DMS53 (cell line): ENCODE measurements at places on chromosomes 6 and 20.

DNA sequence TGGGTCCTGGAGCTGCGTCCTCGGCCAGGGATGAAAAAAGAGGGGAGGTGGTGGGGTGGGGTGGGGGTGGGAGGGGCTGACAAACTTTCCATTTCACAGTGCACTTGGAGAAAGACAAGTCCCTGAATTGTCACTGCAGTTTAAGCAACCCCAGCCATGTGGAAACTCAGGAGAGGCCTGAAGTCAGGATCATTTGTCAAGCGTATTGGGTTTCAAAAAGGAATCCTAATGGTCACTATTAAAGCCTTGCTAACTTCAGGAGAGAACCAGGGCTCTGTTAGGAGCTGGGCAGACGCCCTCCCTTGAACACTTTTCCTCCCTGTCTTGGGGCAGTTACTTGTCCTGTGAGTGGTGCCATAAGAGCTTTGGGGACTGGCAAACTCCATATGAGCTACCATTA, 159.9 kb downstream of the FNDC1 start:
- no peak for DNase-seq

DNA sequence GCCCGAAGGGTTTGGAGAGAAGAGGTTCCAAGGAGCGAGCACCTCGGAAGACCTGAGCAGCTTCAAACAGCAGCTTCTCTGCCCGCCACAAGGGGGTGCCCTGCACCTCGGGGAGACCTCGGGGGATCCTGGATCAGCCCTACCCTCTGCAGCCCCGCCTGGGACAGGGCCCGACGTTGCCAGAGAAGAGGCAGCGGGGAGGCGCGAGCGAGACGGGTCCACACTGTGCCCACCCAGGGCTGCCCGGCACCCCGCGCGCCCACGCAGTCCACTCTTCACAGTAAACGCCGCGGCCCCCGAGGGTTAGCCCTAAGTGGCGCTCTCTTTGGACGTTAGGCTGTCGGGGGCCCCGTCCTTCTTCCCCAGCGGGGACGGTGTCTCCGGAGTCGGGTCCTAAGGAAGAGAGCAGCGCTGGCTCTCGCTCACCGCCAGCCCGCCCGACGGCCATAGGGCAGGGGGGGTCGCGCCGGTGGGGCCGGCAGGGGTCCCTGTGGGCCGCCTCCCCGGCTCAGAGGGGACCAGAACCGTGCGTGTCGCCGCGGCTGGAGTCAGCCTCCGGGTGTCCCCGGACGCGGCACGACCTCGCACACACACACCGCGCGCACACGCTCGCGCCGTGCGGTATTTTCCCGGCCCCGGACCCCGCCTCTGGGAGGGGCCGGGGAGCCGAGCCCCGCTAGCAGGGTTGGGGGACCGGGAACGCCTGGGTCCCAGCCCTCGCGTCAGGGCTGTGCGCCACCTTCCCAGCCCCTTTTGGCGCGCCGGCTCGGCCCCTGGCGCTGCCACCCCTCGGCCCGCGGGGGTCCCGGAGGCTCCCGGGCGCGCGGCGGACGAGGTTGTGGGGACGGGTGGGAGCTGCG, 929 bp downstream of the CDH22 start:
- peak; percentile 82 for DNase-seq

DNA sequence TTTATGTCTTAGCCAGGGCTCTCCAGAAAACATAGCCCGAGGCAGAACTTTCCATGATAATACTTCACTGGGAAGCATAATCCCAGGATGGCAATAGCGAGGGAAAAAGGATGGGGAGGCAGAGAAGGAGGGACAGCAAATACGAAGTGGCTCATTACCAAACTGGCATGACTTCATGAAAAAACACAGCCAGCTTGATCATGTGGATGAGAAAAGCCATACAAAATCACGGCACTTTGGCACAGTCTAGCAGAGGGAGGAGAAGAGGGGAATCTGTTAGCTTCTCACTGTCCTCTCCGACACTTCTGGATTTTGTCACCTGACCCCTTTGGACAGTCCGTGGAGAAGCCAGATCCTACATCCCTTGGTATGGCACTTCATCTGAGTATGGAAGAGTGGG, 212.5 kb upstream of the GRIK2 start:
- no peak for DNase-seq

GRCh38 chr6:108685970-108686369, 125.3 kb downstream of the FOXO3 start:
- no peak for DNase-seq

DNA sequence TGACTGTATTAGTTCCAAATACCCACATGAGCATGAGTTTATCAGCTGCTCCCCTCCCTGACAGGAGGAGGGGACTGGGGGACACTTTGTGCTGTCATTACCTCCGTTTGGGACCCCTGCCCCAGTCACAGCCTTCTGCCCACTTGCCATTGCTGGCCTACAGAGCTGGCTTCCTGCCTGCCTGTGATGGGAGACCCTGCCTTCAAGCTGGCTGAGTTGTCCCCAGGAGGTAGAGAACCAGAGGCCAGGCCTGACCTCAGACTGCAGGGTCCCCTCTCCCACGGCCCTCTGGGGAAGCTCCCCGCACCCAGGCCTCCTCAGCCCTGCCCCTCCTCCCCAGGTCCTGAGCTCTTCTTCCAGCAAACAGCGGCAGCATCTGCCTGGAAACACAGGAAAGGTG, 105.5 kb downstream of the JPH2 start:
- DNase-seq, result no peak

DNA sequence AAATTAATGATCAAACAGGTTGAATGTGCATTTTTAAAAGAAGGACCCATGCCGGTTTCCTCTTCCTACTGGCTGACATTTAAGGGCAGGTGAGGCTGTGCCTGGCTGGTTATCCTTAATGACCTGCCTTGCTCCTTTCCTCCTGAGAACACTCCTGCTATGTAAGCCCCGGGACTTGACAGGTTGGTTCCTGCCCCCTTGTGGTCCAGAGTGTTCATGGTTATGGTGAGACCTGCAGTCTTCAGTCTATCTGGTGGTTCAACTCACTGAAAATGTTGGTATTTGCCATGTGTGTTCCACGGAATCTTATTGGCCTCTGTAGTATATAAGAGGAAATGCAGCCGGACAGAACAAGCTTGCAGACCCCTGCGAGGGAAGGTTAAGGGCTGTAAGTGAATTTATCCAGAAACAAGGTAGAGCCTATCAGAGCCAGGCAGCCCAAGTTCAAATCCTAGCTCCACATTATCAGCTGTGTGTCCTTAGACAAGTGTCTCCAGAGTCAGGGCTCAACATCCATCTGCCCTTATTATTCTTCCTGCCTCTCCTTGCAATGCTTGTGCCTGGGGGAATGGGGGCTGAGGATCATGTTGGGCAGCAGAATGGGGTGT, 5.2 kb upstream of the BPIFA3 start:
- DNase-seq, result peak; percentile 84

- peak; percentile 60 for DNase-seq
Measured at GRCh38 chr6:55963301-55963700, 87.9 kb upstream of the BMP5 start.

DNA sequence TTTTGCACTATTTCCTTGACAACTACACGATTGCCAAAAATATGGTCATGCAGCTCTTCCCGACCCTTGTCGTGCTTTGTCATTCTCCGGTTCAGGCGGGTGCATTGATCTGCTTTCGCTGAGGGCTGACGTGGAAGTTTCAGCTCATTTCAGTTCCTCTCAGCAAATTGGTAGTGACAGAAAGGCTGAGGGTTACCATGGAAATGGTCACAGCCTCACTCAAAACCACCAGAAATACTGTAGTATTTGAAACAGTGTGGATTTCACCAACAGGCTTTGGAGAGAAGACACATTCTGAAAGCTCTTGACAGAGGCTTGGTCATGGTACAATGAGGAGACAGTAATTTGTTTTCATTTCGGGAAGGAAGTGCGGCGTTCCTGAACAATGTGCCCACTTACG, 99.7 kb upstream of the EXOC2 start:
- DNase-seq, result no peak

DNA sequence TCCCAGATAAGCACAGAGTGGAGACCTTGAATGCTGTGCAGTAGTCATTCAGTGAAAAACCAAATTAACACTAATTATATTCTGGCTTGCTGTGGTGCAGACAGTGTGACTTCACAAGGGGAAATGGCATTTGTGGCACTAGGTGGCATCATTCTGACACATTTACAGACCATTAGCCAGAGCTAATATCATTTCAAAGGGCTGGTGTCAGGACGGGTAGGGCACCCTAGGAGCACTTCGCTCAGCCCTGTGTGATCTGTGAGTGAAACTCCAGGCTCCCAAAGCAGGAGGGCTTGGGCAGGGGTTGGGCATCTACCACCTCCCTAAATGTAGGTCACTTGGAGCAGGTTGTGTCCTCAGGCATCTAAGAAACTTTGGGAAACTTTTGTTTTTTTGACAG, 555.8 kb downstream of the PKHD1 start:
- peak; percentile 51 for DNase-seq

- DNase-seq, result no peak
Measured at GRCh38 chr6:129644567-129645015, 65.4 kb downstream of the ARHGAP18 start.

DNA sequence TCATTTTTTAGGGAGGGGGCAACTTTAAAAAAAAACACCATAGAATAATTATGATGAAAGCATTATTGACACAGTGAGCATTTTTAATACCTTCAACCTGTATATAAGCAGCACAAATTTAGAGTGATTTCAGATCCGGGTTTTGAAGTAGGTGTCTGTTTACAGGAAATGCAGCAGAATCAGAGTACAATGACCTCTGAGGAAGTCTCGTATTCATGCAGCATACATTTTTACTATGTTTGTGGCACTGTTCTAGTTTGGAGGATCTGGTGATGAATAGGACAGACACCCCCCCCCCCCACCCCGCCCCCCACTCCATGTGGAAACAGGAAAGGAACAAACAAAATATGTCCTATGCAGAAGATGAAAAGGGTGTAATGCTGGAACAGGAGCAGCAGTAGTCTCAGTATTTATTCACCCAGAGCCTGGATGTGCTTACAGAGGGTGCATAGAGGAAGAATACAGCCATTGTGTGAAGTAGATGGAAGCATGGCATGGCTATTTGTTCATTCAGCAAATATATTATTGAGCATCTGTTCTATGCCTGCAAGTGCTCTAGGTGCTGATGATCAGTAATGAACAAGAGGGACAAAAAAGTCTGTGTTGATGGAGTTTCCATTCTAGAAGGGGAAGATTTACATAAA, 19.7 kb downstream of the VAPB start:
- peak; percentile 69 for DNase-seq

DNA sequence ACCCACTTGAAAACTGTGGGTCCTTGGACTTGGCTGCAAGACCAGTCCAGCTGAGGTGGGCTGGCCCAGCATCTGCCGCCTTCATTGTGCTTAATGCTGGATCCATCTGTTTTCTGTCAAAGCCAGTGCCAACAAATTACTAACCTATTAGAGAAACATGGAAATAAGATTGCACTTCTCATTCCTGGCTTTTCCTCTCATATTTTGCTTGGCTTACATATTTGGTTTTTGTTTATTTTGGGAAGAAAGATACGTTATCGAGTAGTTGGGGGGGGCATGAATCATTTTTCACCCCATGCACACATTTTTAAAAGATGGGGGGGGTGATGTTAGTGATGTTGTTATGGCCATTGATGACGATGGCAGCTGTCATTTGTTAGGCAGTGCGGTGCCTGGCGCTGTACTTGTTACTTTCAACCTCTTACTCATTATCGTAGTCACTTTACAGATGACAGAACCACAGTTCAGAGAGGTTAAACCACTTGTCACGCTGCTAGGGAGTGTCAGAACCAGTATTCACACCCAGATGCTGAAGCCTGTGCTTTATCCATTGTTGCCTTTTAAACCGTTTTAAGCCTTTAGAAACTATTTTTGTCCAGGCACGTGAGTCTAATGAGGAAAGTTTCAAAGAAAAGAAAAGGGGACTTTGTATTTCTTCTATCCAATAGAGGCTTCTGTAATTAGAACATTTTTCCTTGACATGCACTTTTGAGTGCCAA, 180.0 kb downstream of the TMEM242 start:
- DNase-seq, result no peak

DNA sequence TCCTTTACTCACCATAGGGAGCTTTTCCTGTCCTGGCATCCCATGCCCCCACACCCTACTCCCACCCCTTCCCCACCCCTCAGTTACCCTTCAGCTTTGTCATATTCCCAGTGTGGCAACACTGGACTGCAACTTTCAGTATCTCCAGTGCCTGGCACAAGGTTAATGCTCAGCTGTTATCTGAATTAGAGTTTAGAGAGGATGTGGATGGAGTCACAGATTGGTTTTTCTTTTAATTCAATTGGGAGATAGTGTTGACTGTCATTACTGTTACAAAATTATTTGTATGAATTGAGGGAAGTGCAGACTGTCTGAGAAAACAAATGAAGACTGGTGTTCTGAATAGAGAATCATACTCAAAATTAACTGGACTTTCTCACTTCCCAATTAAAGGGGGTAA, 89.9 kb downstream of the TULP4 start:
- no peak for DNase-seq
